Fibroblast of lung (primary cell): ENCODE measurements at places on chromosomes 16 and 17.

DNA sequence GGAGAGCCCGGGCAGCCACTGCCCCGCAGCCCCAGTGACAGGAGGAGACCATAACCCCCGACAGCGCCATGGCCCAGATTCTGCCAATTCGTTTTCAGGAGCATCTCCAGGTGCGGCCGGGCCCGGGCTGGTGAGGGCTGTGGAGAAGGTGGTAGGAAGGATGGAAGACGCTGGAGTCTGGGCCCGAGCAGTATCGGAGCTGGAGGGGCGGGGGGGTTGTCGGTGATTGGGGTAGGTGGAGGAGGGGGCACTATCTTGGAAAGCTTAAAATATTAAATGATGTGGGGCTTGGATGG is 317 bp downstream of the CLTC start:
- no peak for DNase-seq

- DNase-seq, result peak; percentile 34
These were observed 25.0 kb downstream of the TAC4 start for GRCh38 chr17:49822829-49823228.

DNA sequence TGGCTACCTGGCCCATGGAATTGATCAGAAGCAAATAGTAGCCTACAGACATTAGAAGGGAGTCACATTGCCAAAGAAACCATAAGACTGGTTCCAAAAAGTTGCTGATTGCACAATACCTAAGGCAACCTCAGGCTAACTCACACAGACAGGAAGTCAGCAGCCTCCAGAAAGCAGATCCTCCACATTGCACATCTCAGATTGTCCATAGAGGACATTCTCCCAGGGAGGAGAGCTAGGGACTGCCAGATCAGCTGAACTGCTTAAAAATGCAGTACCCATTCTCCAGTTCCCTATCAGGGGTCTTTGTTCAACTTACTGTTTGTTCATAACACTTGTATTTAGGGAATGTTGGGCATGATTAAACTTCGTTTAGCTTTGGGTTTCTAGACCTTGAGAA is 4.2 kb downstream of the CCL3 start:
- peak; percentile 6 for DNase-seq

GRCh38 chr16:86566966-86567700 is 504 bp downstream of the FOXC2 start:
- DNase-seq, result peak; percentile 75
